ENCODE measurements at places on chromosomes 5 and 9.

DNA sequence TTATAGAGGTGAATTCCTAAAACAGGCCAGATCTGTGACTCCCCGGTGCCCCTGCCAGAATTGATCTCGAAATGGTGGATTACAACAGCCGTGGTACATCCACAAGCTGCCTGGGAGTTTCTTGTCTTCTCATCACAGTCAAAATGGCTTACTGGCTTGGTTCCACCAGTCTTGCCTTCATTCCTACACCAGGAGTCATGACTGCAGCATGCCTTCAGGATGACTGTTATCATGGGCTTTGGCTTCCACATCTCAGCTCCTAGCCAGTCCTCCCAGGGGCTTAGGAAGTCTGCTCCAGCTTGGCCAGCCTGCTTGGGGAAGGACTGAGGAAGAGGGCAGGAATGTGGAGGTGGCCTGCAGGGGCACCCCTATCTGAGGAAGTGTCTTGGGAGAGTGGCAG is 132.9 kb upstream of the NR3C1 start:
- no peak for DNase-seq

- no peak for DNase-seq
Measured at GRCh38 chr9:132147839-132148238, 14.0 kb upstream of the NTNG2 start.

- DNase-seq = no peak
Measured at GRCh38 chr5:59034498-59035186, 451.8 kb downstream of the RAB3C start.

- DNase-seq = no peak
Measured at GRCh38 chr9:128579194-128579593, 26.8 kb downstream of the SPTAN1 start.

GRCh38 chr5:149140197-149141002 is 893 bp upstream of the ABLIM3 start:
- DNase-seq = no peak

- DNase-seq = no peak
Measured at GRCh38 chr9:113992276-113992951, 85.7 kb downstream of the AMBP start.

GRCh38 chr5:129617206-129617605 is 130.7 kb upstream of the MINAR2 start:
- no peak for DNase-seq

- DNase-seq = no peak
Measured at GRCh38 chr5:76490960-76491359, 87.9 kb downstream of the IQGAP2 start.

DNA sequence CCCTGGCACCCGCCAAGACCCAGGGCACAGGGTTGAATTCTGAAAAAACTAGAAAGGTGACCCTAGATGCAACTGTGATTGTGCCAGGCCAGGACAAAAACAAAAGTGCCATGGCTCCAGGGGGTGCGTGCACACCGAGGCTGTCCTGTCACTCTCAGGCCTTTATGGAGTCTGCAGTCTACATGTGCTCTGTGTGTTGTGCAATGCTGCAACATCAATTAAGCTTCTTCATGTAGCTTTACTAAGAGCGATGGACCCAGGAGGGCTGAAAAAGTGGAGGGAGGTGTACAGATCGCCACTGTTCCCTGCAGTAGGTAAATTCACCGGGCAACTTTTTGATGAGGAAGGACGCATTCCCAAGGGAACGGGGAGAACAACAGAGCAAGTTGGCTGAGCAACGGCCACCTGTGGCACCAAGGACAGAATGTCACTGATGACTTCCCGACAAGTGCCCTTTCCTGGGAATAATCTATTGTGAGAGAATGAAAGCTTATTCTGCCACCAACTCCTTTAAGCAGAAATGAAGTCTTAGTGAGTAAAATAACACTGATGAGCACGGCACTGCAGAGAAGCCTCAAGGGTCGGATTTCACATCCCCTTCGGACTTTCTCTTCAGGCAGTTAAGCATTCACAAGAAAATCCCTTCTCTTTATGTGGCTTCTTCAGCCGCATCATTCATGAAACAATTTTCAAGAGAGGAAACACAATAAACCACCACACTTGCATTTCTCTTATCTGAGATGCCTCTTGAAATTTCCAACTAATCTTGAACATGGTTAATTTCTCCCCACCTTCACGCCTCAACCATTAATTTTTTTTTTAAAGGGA is 149.6 kb downstream of the DROSHA start:
- no peak for DNase-seq

DNA sequence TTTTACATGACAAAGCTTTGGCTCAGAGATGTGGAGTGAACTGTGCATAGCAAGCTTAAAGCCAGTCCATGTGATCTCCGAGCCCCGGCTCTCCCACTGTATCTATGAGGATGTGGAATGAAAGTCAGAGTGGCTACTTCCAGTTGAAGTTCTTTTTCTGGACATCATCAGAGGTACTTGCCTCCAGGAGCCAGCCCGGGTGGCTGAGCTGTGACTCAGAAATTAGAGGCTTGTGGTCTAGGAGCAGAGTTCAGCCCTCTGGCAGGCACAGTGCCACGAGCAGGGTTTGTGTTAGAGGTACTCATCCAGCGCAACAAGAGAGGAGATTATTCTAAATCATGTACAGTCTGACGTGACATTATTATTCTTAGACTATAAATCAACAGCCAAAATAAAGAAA is 322.5 kb downstream of the CDK5RAP2 start:
- no peak for DNase-seq

GRCh38 chr9:6673326-6674025 is 27.9 kb upstream of the GLDC start:
- no peak for DNase-seq

- no peak for DNase-seq
Measured at GRCh38 chr5:150488519-150489359, 19.2 kb upstream of the NDST1 start.

- no peak for DNase-seq
Measured at GRCh38 chr9:101495810-101496209, 37.8 kb upstream of the RNF20 start.

GRCh38 chr5:16497546-16497945 is 31.9 kb upstream of the ZNF622 start:
- no peak for DNase-seq

- DNase-seq = no peak
Measured at GRCh38 chr5:54362992-54363625, 52.7 kb upstream of the ARL15 start.

DNA sequence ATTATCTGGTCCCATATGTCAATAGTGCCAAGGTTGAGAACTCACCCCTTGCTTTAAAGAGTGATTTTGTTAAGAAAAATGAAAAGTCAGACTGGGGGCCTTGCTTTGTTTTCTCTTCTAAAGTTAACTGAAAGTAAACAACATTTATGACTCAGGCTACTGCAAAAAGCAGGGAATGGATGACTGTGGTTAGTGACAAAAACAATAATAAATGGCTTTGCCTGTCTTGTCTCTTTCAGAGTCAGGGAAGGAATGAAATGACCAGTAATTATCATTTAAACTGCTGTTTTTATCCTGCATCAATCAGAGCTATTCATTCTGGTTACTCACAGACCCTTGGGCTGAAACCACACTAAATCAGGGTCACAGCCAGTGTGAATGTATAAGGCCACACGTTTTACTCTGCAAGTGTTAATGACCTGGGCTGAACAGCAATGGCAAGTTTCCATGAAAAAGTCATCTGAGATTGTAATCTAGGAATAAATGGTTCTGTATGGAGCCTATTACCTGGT is 112.2 kb downstream of the ZNF608 start:
- peak; percentile 31 for DNase-seq

- no peak for DNase-seq
Measured at GRCh38 chr5:97600486-97600885, 417.4 kb upstream of the RIOK2 start.

- DNase-seq = peak; percentile 45
Measured at GRCh38 chr5:58080573-58080972, 379.3 kb downstream of the PLK2 start.

DNA sequence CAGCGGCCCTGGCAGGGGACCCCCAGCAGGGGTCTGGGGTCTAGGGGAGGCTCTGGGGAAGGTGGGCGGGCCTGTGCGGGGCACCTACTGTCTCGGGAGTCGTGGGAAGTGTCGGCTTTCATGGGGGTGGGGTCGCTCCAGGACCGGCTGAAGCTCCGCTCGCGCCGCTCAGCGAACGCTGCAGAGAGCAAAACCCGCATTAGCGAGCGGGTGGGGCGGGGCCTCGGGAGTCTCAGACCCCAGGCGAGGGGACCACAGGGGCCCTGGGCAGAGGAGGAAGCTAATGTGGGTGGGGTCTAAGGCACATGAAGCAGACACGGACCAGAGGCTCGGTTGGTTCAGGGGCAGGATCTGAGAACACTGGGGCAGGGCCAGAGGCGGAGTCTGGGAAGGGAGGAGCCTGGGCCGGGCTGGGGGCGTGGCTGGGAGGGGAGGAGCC is 5.5 kb downstream of the NSMF start:
- DNase-seq = no peak

GRCh38 chr9:130471411-130472183 is 26.8 kb downstream of the ASS1 start:
- DNase-seq = no peak

DNA sequence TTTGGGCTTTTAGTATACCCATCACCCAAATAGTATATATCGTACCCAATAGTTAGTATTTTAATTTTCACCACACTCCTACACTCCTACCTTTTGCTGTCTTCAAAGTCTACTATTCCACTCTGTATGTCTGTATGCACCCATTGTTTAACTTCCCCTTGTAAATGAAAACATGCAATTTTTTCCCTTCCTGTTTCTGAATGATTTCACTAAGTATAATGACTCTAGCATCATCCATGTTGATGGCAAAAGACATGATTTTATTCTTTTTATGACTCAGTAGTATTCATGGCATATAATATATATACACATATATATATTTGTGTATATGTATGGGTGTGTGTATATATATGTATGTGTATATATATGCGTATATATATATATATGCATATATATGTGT is 63.1 kb upstream of the FAM174A start:
- no peak for DNase-seq

DNA sequence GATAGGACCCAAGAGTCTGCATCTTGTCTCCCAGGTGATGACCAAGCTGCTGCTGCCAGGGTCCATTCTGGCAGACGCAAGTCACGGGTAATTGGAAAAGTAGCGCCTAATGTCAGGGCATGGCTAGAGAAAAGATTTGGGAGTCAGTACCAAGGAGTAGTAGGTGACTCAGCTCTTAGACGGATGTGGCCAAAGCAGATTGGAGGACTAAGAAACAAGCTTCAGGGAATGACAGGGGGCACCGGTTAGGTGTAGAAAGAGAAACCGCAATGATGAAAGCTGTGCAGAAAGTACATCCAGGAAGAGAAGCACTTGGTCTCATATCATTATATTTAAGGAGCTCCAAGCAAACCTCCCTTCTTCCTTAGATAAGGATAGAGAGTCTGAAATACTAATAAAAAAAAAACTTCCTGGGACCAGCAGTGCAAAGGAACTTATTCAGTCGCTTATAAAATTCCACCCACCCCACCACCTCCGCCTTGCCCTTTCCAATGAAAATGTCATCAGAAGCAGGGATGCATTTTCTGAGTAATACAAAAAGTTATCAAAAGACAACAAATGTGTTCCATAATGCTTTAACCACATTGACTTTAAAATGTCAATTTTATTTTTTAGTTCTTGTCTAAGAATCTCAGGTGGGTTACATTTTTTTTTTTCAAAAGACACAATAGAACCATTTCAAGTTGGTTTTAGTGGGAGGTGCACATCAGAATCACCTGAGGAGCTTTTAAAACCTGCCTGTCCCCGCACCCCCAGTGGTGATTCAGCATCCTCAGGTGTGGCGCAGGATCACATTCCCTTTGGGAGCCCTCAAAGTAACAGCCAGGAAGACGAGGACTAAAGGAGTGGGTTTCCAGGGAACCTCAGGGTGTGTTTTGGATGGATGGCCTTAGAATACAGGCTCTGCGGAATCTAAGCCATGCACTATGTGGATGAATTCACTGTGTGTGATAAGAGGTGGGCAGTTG is 31.2 kb downstream of the PTPN3 start:
- no peak for DNase-seq

- no peak for DNase-seq
Measured at GRCh38 chr5:25387953-25388352, 743.2 kb upstream of the CDH10 start.

- peak; percentile 18 for DNase-seq
Measured at GRCh38 chr5:112691758-112692157, 45.9 kb upstream of the APC start.

DNA sequence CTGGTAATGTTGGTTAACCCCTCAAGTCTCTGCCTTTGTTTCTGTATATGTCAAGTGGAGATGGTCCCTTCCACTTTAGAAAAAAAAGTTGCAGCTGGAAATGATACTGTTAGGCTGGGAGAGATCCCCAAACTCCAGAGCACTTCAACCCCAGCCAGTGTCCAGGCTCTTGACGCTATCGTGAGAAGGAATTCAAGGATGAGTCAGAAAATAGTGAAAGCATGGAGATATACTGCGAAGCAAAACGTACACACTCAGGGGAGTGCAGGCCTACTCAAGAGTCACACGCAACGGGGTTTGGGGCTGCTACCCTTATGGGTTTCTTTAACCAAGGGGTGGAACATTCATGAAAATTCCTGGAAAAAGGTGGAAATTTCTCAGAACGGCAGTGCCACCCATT is 24.9 kb downstream of the KCNV2 start:
- no peak for DNase-seq

DNA sequence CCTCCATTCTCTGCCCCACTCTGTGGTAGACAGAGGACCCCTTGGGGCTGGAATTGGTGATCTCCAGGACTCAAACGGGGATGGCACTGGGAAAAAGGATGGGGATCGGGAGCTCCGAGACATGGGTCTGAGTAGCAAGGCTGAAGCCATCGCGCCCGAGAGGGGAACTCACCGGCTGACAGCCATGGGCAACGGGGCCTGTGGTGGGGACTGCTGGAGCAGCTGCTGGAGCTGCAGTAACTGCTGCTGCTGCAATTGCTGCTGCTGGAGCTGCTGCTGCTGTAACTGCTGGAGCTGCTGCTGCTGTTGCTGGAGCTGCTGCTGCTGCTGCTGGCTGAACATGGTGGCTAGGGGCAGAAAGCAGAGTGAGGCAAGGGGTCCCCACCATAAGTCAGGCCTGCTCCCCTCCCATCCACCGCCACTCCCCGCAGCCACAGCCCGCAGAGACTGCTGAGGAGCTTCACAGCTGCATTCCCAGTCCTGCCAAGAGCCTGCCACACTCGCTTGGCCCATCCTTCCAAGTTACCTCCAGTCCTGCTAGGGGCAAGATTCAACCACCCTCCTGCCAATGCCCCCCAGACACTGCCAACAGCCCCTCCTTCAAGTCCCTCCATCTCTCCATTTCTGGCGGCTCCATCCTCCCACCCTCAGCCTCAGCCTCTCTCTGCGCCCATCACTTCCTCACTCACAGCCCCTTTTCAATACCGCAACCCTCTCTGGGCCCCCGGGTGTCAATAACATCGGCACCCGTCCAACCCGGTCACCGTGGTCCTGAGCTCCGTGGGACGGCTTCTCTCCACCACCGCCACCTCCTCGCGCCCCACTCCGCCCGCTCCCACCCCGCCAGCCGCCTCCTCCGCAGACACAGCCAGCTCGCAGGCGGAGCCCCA is 611 bp downstream of the CIZ1 start:
- DNase-seq = no peak

DNA sequence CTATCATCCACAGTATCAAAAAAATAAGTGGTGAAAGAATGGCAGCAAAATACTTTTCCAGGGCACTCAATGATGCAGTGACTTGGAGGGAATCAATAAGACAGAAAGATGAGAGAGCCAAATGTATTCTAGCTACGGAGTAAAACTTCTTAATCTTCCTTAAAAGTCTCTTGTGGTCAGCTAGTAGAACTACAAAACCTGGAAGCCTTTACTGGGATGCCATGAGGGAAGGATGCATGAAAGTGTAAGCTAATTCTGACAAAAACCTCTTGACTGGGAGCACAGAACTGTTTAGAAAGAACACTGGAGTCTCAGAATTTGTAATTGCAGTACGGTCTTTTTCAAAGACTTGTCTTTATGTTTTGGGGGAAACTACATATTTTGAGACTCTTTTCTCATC is 432.8 kb upstream of the PTPRD start:
- DNase-seq = no peak

- no peak for DNase-seq
Measured at GRCh38 chr9:21015995-21016394, 15.4 kb downstream of the HACD4 start.

Measured in NCI-H748 treated with DMSO at 0.1 percent for 48 hours (cell line).